ENCODE measurements at places on chromosomes 5 and 9.

DNA sequence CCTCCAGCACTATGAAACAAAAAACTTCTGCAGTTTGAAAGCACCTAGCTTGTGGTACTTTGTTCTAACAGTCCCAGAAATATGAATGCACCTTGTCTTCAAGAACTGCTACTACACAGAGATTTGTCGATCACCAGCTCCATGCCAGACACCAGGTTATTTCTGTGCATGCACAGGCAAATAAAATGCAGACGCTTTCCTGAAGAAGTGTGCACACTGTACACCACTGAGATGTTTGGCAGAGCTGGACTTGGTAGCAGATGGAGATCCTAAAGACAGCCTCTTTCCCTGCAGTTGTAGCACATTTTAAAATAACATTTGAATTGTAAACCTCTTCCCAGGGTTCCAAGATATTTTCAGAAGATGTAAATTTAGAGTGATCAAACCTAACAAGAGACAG lies 730.0 kb downstream of the MTRR start:
- no peak for DNase-seq

DNA sequence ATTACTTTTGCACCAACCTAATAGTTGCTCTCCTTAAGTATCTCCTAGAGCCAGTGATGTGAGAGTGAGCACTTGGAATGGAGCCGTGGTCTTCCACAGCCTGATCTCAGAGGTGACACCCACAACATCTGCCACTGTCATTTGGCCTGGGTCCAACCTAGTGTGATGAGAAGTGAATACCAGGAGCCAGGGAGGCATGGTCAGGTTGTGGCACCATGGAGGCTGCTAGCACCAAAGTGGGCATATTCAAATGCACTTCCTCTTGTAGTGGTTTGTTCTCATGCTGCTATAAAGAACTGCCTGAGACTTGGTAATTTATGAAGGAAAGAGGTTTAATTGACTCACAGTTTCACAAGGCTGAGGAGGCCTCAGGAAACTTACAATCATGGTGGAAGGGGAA lies 22.6 kb upstream of the CEP72 start:
- no peak for DNase-seq

GRCh38 chr9:106277966-106278365 lies 583.6 kb downstream of the TMEM38B start:
- DNase-seq = no peak

DNA sequence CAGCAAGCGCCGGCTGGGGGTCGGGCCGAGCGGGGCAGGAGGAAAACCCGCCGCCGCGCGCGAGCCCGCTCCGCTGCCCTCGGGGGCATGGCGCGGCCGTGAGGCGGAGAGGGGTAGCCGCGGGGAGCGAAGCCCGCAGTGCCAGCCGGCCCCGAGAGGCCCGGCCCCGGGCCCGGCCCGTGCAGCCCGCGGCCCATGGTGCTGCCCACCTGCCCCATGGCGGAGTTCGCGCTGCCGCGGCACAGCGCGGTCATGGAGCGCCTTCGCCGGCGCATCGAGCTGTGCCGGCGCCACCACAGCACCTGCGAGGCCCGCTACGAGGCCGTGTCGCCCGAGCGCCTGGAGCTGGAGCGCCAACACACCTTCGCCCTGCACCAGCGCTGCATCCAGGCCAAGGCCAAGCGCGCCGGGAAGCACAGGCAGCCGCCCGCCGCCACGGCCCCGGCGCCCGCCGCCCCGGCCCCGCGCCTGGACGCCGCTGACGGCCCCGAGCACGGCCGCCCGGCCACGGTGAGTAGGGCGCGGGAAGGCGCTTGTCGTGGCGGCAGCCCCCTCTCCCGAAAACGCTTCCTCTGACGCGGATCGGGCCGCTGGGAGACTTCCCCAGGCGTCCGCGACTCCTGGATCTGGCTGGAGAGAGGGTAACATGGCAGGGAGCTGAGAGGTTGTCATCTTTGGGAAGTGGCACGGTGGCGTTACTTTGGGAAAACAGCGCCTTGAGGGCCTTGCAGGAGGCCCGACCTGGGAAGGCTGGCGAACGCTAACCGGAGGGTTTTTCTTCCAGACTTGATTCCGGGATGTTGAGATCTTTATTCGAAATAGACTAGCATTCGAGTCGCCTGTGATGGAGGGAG lies 523 bp downstream of the MAML1 start:
- DNase-seq = peak; percentile 32

DNA sequence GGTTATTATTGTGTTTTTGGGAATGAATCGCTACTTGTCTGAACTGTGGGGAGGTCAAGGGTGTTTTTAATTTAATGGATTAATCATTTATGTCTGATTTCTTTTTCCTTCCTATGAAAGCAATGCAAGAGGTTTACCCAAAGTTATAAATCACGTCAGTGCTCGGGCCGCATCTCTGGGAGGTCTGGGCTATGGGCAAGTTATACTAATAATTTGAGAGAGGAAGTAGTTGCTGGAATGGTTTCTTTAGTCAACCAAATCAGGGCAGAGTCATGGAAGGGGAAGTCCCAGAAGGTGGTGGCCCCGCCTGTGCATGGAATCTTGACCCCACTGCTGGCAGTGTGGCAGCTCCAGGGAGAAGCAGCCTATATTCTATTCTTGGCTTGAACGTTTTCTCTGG lies 180.2 kb downstream of the HSPA4 start:
- no peak for DNase-seq

- no peak for DNase-seq
These were observed 12.9 kb downstream of the HAND1 start for GRCh38 chr5:154465169-154465568.

DNA sequence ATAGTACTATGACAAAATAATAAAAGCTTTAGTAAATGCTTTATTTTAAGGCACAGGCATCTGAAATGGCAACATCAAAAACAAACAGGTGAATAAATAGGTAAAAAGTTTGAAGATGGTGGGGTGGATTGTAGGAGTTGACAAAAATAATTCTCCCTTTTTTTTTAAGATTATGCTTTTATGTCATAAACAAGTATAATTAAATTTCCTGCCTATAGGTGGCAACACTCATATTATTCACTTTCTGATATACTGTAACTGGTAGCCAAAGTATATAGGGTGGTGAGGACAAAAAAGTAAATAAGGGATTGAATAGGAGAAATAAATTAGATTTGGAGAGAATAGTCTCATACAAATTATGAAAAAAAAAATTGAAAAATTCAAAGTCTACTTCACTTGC lies 120.0 kb upstream of the ACOT12 start:
- no peak for DNase-seq

- no peak for DNase-seq
These were observed 32.2 kb downstream of the PCDH1 start for GRCh38 chr5:141846031-141846430.

GRCh38 chr5:103511554-103511885 lies 51.1 kb downstream of the NUDT12 start:
- no peak for DNase-seq

- DNase-seq = no peak
These were observed 613.0 kb downstream of the ZNF608 start for GRCh38 chr5:124133406-124133805.

DNA sequence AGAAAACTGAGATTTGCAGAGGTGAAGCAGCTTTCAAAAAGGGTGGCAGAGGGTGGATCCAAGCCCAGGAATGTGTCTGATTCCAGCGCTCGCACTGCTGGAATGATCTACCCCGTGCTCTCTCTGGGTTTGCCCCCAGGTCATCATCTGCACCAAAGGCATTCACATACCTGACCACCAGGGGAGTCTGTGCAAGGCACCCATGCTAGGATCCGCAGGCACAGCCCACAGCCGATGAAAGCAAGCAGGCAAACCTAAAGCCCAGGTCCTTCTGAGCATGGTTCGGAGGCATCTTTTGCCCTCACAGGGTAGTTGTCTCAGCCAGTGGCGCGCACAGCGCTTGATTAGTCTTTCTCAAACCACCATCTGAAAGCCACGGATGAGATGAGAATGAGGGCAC lies 56.6 kb downstream of the TEK start:
- DNase-seq = no peak

DNA sequence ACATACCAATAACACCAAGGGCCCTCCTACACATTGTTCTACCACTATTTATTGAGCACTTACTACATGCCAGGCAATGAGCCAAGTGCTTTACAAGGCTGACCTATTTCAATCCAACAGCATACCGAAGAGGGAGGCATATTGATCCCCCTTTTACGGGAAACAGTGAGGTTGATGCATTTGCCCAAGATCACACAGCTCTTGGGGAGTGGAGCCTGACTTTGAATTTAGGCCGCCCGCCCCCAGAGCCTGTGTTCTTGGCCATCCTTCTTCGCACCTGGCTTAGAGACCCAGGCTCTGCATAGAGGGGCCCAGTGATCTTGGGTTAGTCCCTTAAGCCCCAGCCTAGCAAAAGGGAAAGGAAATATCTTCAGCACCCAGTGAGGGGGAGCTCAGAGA lies 158.1 kb upstream of the IER5L start:
- DNase-seq = no peak

GRCh38 chr5:154207204-154207603 lies 16.7 kb downstream of the GALNT10 start:
- no peak for DNase-seq

DNA sequence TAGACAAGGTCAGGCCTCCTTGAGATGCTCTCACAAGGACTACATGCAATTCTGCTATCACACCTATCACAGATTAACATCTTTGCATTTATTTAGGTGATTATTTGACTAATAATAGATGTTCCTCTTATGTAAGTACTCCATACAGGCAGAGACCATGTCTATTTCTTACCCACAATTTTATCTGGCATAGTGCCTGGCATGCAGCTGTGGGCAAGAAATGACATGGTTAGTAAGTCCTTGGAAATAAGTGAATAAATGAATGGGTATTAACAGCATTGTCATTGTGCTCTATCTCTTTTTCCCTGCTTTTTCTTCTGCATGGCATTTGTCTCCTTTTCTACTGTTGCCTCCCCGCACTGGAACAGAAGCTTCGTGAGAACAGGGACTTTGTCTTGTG lies 49.4 kb downstream of the SLC22A5 start:
- no peak for DNase-seq

GRCh38 chr5:17772232-17772631 lies 138.0 kb downstream of the TAF11L14 start:
- no peak for DNase-seq

DNA sequence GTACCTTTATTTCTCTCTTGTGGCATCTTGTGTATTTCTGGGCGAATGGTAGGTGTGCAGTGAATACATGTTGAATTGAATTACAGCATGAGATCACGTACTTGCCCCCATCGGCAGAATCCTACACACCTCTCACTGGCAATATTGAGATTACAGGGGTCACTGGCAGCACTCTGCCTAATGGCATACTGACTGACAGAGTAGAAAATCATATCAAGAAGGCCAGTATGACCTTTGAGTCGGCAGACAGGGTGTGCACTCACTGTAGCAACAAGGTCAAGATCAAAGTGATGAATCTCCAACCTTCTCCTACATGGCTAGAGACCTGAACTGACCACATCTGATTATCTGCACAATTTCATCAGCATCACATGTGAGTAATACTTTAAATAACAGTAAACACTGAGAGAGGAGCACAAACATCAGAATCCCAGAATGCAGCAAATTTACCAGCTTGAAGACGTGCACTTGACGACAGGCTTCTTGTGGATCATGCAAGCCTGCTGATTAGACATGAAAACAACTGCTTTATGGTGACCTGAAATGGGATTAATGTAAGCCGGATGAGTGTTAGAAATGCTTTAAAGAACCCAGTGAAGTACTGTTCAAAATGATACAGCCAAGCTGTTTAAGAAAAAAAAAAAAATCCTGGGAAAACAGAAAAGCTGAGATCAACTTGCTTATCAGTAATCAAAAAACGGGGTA lies 267.1 kb upstream of the EFNA5 start:
- DNase-seq = no peak

DNA sequence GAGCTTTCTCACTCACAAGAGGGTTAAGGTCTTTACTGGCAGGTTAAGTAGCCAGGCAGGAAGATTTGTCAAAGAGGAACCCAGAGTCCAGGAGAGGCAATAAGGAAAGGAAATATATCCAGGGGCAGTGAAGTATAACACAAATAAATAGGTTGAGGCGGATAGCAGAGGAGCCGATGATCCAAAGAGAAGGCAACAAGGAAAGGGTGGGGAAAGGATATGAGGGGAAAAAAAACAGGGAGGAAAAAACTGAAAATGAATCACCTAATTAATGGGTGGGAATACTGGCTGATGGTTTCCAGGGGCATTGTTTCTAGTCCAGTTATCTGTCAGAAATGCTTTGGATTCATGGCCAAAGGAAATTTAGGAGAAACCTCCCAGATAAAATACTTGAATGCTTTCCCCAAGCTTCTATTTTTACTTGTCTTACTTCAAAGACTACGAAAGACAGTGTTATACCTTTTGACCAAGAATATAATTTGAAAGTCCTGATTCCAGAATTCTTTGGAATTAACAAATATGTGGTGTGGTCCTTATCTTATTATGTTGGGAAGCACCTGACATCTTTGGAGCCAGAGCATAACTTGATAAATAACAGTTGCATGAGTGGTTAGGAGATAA lies 146.5 kb downstream of the AOPEP start:
- no peak for DNase-seq

- no peak for DNase-seq
These were observed 114.6 kb downstream of the C5orf15 start for GRCh38 chr5:133853646-133854365.

- no peak for DNase-seq
These were observed 37.7 kb upstream of the MRPS30 start for GRCh38 chr5:44770780-44771717.

DNA sequence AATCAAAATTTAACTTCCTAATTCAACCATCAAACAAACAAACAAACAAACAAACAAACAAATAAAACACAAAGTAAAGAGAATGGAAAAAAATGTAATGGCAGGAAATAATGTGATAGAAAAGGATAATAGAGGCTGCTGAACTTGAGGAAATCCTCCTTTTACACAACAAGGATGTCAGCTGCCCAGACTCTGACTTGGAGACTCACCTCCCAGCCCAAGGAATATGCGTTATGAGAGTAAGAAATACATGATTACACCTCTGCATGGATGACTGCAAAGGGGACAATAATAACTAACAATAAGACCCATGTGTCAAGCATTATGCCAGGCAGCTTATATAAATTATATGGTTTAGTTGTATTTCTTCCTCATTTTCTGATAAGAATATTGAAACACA lies 46.6 kb upstream of the JAK2 start:
- no peak for DNase-seq

DNA sequence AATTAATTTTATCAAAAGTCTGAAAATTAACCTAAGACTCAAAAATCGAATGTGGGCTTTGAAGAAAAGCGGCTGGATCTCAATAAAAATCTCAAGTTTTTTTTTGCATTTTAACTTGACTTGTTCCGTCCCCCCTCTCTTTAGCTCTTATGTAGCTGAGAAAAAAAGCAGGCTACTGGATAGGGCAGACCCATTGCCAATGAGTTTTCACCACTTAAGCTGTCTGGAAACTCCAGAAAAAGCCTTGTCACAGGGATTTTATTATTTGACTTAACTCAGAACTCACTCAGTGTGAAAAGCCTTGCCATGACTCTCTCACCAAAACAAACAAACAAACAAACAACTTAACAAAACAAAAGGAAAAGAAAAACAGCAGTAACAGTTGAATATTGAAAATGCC lies 247.4 kb downstream of the CDH9 start:
- DNase-seq = no peak

DNA sequence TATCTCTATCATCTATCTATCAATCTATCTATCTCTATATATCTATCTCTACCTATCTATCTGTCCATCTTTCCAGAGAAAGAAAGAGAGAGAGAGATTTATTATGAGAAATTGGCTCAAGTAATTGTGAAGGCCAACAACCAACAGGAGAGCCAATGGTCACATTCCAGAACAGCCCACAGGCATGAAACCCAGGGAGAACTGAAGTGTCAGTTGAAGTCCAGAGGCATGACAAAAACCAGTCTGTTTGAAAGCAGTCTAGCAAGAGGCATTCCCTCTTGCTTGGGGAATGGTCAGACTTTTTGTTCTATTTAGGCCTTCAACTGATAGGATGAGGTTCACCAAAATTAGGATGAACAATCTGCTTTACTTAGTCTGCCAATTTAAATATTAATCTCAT lies 87.6 kb upstream of the PLCXD3 start:
- DNase-seq = no peak
